ENCODE measurements at places on chromosomes 1 and 21.

GRCh38 chr1:110576441-110576840, 29.7 kb downstream of the KCNA2 start:
- no peak for DNase-seq

DNA sequence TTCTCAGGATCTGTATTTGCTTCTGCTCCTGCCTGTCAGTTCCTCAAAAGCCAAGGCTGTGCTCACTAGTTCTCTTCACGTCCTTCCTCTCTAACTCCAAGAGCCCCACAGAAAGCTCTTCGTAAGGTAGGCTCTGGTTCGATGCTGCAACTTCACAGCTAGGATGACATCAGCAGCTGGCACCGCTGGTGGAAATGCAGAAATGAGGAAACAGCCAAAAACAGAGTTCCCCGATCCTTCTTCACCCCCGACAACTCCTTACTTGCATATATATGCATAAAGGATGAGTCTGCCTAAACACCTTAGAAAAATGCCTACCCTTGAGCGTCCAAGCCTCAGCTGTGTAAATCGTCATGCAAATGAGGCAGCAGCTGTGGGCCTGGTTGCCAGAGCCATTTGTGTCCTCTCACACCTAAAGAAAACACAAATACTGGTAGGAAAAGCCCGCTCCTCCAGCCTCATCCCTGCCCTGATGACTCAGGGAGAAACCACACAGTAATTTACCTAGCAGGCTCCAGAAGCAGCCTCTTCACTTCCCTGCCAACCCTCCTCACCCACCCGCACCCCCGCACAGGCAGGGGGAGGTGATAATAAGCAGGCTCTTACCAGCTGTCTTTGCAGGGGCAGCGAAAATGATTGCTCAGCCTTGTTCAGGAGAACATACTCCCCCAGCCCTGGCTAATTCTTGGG, 28.2 kb downstream of the BATF3 start:
- peak; percentile 66 for DNase-seq

DNA sequence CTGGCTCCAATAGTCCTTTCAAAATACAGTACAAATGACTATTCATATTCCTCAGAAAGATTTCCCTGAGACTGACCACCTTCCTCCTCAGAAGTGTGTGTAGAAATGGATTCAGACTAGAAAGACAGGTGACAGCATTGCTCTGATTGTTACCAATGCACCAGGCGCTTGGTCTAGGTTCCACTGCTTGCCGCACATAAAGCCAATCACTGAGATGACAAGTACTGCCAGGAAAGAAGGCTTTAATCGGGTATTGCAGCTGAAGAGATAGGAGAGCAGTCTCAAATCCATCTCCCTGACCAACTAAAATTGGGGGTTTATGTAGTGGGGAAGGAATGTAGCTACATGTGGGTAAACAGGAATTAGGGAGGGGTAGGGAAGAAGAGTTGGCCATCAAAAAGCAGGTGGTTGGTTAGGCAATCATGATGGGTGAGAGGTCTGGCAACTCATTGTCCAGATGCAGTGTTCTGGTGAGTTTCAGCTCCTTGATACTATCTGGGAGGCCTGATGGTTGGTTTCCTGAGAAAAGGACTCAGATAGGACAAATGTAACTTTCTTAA, 98.0 kb downstream of the KCNH1 start:
- DNase-seq, result no peak

GRCh38 chr1:7046314-7046713, 261.1 kb downstream of the CAMTA1 start:
- DNase-seq, result peak; percentile 77

Data from ELF-1 (cell line).